ENCODE measurements at places on chromosomes 3 and 15.

GRCh38 chr3:23739536-23739935 is 66.2 kb upstream of the UBE2E1 start:
- no peak for DNase-seq

- DNase-seq = no peak
These were observed 61.5 kb downstream of the C3orf38 start for GRCh38 chr3:88211096-88211890.

DNA sequence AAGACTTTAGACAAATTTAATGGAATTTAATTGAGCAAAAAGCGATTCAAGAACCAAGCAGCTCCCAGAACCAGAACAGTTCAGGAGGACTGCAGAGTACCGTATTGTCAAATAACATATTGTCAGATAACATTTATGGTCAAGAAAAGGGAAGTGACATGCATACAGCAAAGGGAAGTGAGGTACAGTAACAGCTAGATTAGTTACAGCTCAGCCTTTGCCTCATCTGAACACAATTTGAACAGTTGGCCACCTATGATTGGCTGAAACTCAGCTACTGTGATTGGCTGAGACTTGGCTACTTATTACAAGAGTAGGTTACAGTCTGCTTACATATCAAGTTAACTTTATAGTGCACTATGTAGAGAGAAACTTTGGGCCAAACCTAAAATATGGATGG is 21.9 kb downstream of the ZFAND6 start:
- no peak for DNase-seq

DNA sequence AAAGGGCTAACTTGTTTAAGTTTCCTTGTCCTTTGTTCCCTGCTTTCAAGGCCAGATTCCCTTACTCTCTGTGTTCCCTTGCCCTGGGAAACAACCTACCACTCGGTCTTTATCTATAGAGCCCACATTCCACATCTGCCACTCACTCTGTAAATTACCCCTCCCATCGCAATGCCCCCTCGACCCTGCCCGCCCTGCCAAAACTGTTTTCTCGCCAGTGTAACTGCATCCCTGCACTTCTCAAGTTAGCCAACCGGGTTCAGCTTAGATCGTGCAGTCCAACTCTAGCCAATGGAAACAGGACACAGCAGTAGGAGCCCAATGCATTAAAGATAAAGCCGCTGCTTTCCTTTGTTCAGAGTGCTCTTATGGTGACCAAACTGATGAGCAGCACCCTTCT is 263.6 kb downstream of the TBL1XR1 start:
- DNase-seq = no peak

GRCh38 chr3:168260859-168261258 is 165.1 kb upstream of the GOLIM4 start:
- no peak for DNase-seq

GRCh38 chr15:71121442-71121841 is 6.2 kb downstream of the THSD4 start:
- no peak for DNase-seq

- DNase-seq = no peak
These were observed 5.9 kb upstream of the GPR87 start for GRCh38 chr3:151322511-151322910.

- DNase-seq = no peak
These were observed 75.5 kb downstream of the EBLN2 start for GRCh38 chr3:73136941-73137340.

- DNase-seq = no peak
These were observed 60.5 kb downstream of the TOP2B start for GRCh38 chr3:25604107-25604805.

- DNase-seq = no peak
These were observed 3.2 kb downstream of the ITGB5 start for GRCh38 chr3:124883766-124884473.

- no peak for DNase-seq
These were observed 1100.6 kb downstream of the OTOL1 start for GRCh38 chr3:162597226-162597625.

- no peak for DNase-seq
These were observed 3.1 kb downstream of the CD86 start for GRCh38 chr3:122058294-122058693.

DNA sequence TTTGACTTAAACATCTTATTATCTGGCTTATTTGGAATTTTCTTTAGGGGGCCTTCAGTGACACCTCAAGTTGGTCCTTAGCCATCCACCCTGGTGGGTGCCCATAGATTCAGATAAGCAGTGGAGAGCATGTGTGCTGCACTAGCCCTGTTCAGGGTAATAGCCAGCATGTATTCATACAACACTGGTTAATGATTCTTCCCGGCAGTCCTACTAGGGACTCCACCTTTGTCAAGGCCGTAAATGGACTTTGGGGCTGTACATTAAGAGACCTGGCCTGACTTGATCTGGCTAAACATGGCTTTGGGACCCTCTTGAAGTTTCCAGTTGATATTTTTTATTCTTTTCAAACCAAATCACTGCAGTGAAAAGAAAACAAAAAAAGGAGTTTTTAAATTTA is 125.8 kb downstream of the PTPRG start:
- DNase-seq = no peak

DNA sequence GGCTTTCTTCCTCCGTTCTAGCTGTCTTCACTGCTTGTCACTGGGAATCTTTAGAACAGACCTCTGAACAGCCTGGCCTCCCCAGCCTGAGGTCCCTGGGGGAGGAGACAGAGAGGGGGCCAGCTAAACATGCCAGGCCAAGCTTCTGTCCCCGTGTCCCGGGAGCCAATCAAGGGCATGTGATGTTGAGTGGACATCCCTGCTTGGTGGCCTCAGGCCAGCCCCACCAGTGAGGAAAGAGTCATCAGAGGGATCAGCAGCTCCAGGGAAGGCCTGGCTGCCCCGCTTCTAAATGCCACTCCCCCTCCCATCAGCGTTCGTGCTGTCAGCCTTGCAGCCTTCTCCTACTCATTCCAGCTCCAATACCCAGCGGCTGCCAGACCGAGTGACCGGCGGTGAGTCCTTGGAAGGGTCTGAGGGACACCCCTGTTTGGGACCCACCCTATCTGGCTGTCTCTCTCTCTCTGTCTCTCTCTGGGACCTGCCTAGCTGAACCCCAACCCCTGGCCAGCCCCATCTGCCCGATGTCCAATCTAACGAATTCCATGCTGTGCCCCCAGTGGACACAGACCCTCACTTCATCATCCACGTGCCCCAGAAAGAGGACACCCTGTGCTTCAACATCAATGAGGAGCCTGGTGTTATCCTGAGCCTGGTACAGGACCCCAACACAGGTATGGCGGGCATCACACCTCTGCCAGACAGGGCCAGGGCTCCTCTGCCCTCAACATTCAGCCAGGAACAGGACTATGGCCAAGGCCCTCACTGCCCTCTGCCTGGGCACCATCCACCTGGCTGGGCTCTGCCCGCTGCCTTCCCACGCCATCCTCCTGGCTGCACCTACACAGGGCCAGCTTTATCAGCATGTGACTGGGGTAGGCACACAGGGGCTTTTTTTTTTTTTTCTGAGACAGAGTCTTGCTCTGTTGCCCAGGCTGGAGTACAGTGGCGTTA is 6.6 kb upstream of the ITIH3 start:
- no peak for DNase-seq

- DNase-seq = no peak
These were observed 34.9 kb downstream of the PPCDC start for GRCh38 chr15:75058127-75058905.

GRCh38 chr3:55075846-55076245 is 148.0 kb upstream of the LRTM1 start:
- DNase-seq = no peak

GRCh38 chr3:113174801-113175485 is 36.4 kb upstream of the BOC start:
- DNase-seq = no peak

DNA sequence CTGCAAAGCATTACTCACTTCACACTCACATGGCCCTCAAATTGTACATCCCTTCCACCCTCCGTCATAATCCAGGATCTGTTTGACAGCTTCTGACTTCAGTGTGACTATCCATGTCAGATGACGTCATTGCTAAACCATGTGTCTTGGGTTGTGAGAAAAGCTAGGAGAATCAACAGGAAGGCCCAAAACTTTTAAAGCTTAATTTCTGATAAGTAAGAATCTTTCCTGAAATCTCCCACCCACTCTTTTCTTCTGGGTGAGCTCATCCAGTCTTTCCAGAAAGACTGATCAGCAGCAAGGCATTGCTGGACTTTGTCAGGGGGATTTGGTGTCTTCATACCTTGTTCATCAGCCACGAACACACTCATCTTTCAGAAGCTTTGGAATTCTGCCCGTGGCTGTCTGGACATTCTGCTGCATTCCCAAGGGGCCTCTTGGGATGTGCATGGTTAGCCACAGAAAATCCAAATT is 11.5 kb upstream of the LMCD1 start:
- DNase-seq = no peak

GRCh38 chr15:36407647-36408046 is 171.8 kb upstream of the CDIN1 start:
- no peak for DNase-seq

- no peak for DNase-seq
These were observed 171.1 kb upstream of the ICE2 start for GRCh38 chr15:60649845-60650548.

GRCh38 chr3:74531491-74531890 is 83.0 kb downstream of the CNTN3 start:
- no peak for DNase-seq

DNA sequence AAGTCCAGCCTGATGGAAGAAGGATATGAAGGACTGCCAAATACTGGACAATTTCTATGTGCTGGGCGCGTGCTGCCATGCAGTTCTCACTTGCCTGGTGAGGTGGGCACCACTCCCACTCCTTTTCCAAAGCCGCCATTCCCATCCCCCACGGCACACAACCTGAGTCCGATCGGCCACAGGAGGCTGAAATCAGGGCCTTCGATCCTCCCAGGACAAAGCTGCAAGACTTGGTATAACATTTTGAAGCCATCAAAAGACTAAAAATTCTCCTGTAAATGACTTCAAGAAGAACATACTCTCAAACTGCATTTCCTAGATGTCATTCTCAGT is 3.1 kb upstream of the MAP6D1 start:
- no peak for DNase-seq

- peak; percentile 6 for DNase-seq
These were observed 9.1 kb downstream of the MRPS11 start for GRCh38 chr15:88476635-88477060.

DNA sequence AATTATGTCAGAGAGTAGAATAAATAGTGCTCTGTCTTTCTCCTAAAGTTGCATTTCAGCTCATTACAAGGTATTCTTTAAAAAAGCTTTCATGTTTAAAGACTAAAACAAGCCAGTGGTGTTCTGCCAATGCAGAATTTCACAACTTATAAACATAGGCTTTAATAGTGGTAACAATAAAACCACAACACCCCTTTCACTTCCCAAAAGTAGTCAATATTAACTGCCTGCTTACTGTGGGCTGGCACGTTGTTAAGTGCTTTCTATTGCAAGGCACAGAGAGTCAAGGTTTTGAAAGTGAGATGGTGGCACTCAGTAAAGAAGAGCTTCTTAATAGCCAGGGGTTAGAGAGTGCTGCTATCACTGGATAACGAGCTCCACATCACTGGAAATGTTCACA is 8.4 kb upstream of the RTP1 start:
- no peak for DNase-seq

- DNase-seq = no peak
These were observed 491.9 kb downstream of the NTRK3 start for GRCh38 chr15:87764461-87765240.

- peak; percentile 65 for DNase-seq
These were observed 443.2 kb upstream of the AZI2 start for GRCh38 chr3:28791713-28792255.

GRCh38 chr15:53834214-53834613 is 74.8 kb upstream of the WDR72 start:
- DNase-seq = no peak

GRCh38 chr3:37702478-37703154 is 159.1 kb upstream of the CTDSPL start:
- no peak for DNase-seq

DNA sequence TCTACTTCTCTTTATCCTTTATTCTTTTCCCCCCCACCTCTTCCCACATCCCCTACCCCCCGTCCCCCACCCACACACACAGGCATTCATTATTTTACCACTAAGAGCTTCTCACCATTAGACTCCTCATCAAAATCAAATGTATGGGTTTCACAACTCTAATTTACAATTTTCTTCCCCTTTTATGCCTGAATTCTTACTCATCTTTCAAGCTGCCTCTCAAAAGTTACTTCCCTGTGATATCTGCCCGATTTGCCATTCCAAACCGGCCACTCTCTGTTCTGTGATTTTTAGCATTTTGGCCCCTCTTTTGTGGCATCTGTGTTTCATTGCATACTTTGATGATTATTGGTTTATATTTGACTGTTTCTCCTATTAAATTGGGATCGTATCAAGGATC is 42.2 kb downstream of the SLC9A9 start:
- no peak for DNase-seq

- DNase-seq = no peak
These were observed 271.2 kb upstream of the CTDSPL start for GRCh38 chr3:37590328-37591079.

DNA sequence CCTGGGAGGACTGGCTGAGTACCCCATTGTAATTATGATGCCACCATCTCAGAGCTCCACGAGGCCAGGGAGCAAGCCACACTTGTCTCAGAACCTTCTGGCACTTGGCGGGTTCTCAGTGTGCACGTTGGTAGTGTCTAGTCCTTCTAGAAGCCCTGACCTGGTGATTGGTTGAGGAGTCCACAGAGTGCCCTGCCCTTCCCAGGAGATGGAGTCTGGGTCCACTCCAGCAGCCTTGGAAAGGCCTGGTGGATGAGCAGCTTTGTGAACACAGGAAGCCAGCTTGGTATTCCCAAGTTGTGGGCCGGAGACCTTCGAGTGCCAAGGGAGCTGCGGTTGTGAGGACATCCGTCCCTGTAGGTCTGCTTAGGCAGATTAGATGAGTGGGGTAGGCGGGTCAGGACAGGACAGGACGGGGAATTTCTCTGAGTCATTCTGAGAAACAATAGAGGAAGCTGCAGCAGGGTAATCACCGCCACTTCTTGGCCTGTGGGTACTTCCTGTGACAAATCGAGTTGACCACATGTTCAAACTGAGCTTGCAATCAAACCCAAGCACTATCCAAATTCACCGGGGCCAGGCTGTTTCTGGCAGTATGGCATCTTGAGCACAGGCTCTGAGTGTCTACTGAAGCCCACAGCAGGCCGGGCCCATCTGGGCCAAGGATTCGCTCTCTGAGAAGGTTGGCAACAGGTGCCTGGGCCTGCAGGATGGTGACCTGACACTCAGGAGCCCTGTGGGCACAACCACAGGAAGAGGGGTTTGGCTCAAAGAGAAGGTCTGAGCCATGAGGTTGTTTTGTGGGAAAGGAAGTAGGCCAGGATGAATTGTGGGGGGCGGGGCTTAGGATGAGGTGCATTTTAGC is 71.5 kb upstream of the PLXNA1 start:
- no peak for DNase-seq

DNA sequence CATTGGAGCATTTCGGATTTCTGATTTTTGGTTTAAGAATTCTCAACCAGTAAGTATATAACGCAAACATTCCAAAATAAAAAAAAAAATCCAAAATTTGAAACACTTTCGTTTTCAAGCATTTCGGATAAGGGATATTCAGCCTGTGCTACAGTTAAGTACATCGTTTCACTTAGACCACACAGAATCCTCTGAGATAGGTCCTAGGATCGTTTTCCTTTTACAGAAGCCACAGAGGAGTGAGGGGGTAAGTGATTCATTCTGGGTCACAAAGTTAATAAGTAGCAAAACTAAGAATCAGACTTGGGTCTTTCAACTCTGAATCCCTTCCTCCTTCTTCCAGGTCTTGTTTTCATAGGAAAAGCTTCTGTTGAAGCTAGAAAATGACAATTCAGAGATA is 249.3 kb downstream of the BBX start:
- no peak for DNase-seq

GRCh38 chr3:15460891-15461531 is 33.6 kb downstream of the EAF1 start:
- DNase-seq = no peak
